ENCODE measurements at places on chromosomes 2 and 18.
A peak's percentile ranks its signal among the peaks of the same experiment; 100 is the strongest.

- DNase-seq: no peak
Observed at GRCh38 chr2:222445227-222445626, 20.9 kb downstream of the SGPP2 start.

DNA sequence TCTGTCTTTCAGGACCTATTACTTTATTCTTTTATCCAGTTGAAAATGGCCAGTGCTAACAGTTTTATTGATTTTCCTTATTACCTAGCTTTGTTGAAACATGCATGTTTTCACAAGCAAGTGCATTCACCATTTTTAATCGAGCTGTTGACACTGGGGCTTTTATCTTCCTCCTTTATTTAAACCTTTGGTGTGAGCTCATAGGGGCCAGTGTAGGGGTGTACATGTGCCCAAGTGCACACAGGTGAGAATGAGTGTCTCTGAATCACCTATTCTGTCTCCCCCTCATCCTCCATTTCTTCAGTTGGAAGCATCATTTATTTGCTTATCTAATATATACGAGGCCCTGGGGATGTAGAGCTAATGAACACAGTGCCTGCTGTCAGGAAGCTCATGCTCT, 199.1 kb downstream of the PRKCE start:
- DNase-seq: no peak

GRCh38 chr2:45435316-45435715, 175.8 kb downstream of the SRBD1 start:
- no peak for DNase-seq

GRCh38 chr2:17422061-17422460, 96.2 kb downstream of the RAD51AP2 start:
- no peak for DNase-seq

DNA sequence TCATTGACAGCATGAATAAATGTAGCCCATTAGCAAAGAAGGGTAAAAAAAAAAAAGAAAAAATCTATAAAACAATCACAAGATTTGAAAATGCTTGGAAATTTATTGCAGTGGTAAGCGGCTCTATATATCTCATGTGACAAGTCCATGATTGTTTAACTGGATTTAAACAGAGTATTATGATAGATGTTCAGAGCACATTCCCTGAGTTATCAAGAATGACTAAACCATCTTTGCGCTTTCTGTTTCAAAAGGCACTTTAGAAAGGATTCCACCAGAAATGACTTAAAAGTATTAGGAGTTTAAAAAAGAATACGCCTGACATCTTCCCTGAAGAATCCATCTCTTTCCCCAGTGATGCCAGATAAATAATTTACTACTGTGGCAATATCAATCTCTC, 409.5 kb upstream of the UBE2E3 start:
- no peak for DNase-seq

DNA sequence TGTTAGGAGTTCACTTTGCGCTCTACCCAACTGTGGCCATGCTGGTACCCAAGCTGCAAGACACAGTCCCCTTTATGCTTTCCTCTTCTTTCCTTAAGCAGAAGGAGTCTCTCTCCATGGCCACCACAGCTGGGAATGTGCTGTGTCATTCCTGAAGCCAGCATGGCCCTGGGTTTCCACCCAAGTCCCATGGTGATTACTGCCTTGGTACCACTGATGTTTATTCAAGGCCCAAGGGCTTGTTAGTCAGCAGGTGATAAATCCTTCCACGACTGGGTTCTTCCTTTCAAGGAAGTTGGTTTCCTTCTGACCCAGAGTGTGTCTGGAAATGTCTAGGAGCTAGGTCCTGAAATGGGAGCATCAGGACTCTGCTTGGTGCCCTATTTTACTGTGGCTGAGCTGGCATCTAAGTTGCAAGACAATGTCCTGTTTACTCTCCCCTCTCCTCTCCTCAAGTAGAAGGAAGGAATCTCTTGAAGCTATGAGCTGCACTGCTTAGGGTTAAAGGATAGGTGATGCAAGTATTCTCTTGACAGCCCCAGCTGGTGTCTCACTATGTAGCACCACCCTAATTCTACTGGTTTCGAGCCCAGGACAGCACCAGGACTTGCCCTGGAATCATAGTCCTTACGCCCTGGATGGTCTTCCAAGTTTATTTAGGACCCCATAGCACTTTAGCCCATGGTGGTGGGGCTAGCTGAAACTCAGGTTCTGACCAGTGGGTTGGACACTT, 18.7 kb upstream of the NUP35 start:
- DNase-seq: no peak

- no peak for DNase-seq
Observed at GRCh38 chr18:36415625-36416024, 118.1 kb downstream of the FHOD3 start.

- DNase-seq: no peak
Observed at GRCh38 chr2:150088538-150088937, 398.9 kb downstream of the RND3 start.

DNA sequence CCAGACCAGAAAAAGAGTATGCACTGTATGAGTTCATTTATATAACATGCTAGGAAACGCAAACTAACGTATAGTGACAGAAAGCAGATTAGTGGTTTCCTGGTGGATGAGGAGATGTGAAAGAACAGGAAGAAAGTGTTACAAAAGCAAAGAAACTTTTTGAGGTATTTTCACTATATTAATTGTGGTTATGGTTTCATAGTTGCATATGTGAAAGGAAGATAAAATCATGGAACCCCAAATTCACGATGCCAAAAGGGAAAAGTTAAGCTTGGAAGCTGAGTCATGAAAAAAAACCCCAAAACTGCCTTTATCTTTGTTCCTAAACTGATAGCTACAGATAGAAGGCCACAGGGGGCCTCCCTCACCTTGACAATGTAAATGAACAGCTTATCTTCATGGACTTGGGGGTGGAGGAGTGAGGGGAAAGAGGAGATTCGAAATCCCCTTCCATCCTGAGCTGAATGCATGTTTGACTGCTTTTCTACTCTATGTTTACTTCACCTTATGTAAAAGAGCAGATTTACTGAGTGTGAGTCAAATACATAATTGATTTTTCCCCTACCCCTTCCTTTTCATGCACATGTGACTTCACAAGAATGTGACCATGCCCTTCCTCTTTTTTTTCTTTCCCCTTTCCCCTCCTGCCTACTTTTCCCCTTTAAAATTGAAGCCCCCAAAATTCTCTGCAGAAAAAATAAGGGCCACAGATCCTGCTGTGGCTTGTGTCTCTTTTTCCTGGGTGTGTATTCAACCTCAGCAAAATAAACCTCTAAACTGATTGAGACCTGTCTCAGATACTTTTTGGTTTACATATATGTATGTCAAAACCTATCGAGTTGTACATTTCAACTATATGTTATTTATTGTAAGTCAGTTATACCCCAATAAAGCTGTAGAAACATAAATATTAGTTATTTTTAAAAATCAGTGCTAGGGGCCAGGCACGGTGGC, 100.1 kb upstream of the TLK1 start:
- peak; percentile 69 for DNase-seq

- DNase-seq: no peak
Observed at GRCh38 chr18:10274301-10274700, 180.1 kb upstream of the APCDD1 start.

GRCh38 chr18:22102953-22103646, 66.3 kb upstream of the GATA6 start:
- peak; percentile 94 for DNase-seq

DNA sequence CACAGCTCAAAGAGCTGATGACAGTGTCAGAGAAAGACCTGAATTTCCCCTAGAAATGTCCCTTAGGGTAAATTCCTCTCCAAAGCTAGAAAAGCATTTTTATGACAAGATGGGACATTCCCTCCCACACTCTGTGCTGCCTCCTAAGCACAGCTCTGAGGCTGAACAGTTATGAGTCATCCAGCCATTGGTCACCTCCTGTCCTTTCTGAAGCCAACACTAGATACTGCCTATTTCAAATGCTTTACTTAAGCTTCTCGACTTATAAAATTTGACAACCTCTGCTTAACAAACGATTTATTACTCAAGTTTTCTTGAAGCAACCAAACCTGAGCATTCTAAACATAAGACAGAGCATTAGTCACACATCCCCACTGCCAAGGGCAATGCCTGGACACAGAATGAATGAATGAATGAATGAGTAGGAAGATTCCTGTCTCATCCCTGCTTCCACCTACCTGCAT, 35.4 kb downstream of the B4GALT6 start:
- DNase-seq: no peak

DNA sequence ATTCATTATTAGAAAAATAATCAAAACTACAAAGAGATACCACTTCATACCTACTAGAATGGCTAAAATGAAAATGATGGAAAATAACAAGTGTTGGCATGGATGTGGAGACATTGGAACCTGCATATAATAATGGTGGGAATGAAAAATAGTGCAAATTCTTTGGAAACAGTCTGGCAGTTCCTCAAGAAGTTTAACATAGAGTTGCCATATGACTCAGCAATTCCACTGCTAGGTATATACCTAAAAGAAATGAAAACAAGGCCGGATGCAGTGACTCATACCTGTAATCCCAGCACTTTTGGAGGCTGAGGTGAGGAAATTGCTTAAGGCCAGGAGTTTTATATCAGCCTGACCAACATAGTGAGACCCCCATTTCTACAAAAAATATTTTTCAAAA, 41.6 kb upstream of the ACYP2 start:
- no peak for DNase-seq

GRCh38 chr18:38648179-38648578, 1082.6 kb upstream of the CELF4 start:
- no peak for DNase-seq

- no peak for DNase-seq
Observed at GRCh38 chr2:174395969-174396630, 570 bp downstream of the SCRN3 start.

GRCh38 chr2:393711-394696, 106.1 kb upstream of the ALKAL2 start:
- peak; percentile 89 for DNase-seq

DNA sequence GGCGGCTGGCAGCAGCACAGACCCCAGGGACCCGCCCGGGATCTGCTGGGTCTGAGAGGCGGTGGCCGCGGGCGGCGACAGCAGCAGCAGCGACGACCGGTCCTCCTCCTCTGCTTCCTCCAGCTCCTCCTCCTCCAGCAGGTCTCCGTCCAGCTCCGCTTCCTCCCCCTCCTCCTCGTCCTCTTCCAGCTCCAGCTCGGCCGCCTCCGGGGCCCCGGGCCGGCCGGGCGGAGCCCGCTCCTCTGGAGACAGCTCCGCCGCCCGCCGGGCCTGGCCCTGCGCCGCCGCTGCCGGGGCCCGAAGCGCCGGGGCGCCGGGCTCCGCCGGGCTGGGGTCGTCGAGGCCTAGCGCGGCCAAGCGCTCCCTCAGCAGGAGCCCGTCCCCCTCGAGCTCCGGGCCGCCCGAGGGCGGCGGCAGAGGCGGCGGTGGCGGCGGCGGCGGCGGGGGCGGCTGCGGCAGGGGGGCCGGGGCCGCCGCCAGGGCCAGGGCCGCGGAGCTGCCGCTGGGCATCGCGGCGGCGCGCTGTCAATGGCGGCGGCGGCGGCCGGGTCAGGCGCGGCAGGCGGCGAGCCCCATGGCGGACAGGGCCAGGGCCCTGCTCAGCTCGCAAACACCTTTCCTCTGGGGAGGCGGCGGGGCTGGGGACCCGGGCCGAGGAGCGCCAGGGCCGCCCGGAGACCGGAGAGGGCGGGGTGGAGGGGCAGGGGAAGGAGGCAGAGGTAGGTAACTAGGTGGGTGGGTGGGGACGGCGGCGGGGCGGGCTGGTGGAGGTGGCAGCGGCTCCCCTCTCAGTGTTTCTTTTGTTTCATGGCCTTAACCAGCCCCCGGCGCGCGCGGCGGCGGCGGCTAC, 445 bp downstream of the MEX3C start:
- DNase-seq: peak; percentile 59

- no peak for DNase-seq
Observed at GRCh38 chr2:74708296-74708695, 54.2 kb downstream of the SEMA4F start.

GRCh38 chr2:52862801-52863200, 904.8 kb upstream of the CHAC2 start:
- DNase-seq: no peak

DNA sequence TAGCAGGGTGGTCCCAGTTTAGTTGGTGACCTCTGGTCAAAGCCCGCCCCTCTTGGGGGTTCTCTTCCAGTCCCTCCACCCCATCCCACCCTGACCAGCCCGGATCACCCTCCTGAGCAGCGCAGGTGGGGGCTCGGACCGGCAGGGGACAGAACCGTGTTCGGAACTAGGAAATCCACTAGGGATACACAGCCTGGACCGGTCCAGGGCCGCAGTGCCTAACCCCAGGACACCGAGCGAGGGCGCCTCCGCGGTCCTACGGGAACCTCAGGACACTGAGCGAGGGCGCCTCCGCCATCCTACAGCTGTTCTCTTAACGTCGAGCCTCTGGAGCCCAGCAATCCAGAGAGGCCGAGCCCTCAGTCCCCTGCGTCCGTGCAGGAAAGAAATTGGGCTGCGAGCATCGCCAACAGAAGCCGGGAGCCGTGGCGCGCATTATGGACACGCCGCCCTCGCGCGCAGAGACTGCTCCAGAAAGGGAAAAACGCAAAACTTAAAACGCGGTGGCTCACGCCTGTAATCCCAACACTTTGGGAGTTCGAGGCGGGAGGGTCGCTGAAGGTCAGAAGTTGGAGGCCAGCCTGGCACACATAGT, 8.5 kb downstream of the RAX start:
- no peak for DNase-seq

DNA sequence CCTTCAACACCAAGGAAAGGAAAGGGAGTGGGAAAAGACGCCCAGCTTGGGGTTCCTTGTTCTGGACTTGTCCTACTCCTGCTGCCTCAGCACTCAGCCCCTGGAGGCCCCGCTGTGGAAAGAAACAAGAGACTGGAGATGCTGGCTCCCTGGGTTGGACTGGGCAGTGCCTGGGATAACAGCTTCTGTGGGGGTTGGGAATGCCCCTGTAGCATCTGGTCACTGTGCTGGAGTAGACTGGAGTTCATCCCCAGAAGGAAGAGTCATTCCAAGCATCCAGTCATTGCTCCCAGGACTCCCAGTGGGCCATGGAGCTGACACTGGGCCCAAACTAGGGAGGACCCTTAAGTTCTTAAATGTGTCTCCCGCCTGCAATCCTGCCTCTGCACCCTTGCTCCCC, 129.3 kb upstream of the HAAO start:
- no peak for DNase-seq

- DNase-seq: no peak
Observed at GRCh38 chr18:48404716-48405507, 4.3 kb downstream of the ZBTB7C start.
